ENCODE measurements at places on chromosomes 6 and 20. TPM values are rescaled to one million over a fixed set of nuclear protein-coding genes. Genes with fewer than 3 reads are reported as not detected.
A peak's percentile ranks its signal among the peaks of the same experiment; 100 is the strongest.

DNA sequence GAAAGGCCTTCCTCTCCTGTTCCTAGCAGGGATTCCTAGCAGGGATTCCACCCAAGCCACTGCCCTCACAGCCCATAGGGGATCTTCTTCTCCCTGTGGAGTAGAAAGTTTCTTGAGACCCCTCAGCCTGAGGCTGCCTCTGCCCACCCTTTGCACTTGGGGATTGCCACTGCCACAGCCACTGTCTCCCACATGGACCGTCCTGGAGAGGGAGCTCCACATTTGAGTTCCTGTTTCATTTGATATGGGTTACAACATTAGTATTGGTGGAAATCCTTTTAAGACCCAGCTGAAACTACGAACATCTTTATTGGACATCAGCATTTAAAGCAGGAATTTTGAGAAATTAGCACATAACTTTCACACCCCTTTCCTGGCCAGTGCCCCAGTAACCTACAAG, 25.6 kb downstream of the HLA-G start:
- DNase-seq: no peak

DNA sequence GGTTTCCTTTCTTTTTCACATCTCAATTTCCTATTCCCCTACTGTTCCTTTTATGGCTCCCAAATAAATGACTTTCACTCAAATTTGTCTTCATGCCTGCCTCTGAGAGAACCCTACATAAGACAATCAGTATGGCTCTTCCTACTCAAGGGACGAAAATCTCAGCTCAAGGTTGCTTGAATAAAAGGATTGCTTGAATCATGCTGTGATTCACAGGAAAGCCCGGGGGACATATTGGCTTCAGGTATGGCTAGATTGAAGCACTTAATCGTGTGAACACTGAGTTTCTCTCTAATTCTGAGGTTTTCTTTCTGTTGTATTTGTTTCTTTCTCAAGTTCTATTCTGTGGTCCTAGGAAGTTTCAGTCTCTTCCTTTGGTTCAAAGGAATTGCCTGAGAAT, 140.3 kb upstream of the SULF2 start:
- no peak for DNase-seq

GRCh38 chr6:48486876-48487275, 375.9 kb upstream of the PTCHD4 start:
- DNase-seq: no peak

DNA sequence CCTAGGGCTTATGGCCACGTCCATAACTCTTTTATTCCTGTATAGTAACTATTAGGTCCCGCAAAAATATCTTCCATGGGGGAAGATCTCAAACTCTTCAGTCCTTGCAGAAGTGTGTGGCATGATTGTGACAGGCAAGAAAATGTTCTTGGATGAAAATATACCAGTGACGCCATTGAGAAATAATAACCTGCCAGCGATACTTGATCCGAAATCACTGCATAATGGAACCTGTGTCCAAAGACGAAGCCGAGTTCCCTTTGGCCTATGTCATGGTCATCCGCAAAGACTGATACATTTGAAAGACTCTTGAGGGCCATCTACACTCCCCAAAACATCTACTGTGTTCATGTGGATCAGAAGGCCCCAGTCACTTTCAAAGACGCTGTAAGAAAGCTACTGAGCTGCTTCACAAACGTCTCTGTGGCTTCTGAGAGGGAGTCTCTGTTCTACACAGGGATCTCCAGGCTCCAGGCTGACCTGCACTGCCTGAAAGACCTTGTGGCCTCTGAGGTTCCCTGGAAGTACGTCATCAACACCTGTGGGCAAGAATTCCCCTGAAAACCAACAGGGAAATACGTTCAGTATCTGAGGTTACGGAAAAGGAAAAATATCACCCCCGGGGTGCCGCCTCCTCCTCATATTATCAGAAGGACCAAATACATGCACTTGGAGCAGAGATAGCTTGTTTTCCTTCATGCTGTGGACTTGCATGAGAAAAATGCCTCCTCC, 6.9 kb upstream of the GCNT2 start:
- DNase-seq: no peak

- no peak for DNase-seq
Observed at GRCh38 chr20:57618764-57619050, 1.5 kb downstream of the ZBP1 start.

DNA sequence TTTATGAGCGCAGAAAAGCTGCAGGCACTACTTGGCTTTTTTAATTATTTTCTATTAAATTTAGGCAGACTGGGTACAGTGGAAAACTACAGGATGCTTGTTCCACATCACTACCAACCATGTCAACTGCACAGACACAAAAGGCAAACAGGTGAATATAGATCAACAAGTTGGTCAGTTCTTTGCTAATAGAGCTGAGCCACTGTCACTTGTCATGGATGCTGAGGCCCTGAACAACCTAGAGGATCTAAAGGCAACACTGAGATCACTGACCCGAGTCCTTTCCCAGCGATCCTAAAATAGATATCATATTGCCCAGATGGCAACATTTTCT, 34.5 kb upstream of the FAM83C start:
- no peak for DNase-seq

DNA sequence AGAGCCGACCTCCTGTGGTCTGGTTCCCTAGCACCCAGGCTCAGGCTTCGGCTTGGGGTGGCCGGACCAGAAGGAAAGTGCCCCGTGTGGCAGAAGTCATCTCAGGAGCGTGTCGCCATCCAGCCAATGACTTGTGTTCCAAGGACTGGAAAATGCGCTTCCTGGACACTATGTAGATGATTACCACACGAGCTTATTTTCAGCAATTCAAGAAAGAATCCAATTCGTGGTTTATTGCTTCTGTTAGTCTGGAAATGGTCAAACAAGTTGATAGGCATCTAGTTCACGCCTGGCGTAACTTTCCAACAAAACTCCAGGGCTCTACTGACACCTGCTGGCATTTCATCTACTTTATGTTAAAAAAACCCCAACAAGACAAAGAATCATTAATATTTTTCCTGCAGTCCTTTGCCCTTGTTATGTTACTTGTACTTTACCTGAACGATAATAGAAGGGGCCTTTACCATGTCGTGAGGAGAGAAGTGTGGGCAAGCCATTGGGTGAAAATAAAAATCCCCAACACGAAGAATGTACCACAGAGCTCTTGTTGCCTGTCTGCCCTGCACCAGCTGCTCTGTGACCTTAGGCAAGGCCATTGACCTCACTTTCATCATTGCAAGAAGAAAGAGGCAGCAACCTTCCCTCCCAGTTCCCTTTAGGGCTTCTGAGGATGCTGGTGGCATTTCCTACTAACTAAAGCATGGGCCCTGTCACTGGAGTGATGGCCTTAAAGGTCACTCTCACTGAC, 154.7 kb upstream of the LAMP5 start:
- peak; percentile 37 for DNase-seq

DNA sequence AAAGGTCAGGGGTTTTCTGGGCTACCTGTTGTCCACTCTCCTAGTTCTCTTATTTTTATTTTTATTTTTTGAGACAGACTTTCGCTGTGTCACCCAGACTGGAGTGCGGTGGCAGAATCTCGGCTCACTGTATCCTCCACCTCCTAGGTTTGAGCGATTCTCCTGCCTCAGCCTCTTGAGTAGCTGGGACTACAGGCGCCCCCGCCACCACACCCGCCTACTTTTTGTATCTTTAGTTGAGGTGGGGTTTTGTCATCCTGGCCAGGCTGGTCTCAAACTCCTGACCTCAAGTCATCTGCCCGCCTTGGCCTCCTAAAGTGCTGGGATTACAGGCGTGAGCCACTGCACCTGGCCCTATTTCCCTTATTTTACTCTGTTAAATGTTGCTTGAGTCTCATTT, 149.0 kb downstream of the EYA4 start:
- no peak for DNase-seq

- DNase-seq: no peak
Observed at GRCh38 chr20:61125076-61125475, 127.0 kb upstream of the CDH4 start.

GRCh38 chr20:14454296-14454695, 116.9 kb upstream of the FLRT3 start:
- DNase-seq: no peak

GRCh38 chr6:68252632-68253031, 382.4 kb upstream of the ADGRB3 start:
- no peak for DNase-seq

DNA sequence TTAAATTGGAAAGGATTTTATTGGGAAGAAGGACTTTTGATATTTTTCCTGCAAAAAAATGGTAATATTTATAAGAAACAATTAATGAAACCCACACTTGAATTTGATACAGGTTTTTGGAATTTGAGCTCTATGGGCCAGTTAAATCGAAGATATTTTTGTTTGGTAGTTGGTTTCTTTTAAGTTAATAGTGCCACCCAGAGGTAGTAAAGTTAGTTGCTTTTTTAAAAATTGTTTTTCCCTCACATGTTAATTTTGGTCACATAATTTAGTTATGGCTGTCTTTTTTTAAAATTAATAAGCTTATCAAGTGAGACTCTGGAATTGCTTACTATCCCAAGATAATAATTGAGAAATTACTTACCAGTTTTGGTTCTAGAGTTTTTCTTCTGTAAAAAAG, 7.1 kb downstream of the PRIM2 start:
- no peak for DNase-seq

- DNase-seq: no peak
Observed at GRCh38 chr6:164502833-164503232, 806.6 kb downstream of the C6orf118 start.

- DNase-seq: no peak
Observed at GRCh38 chr6:19849755-19850154, 12.6 kb downstream of the ID4 start.

- no peak for DNase-seq
Observed at GRCh38 chr20:62439218-62439617, 11.9 kb upstream of the RBBP8NL start.

- DNase-seq: peak; percentile 40
Observed at GRCh38 chr20:31543966-31544598, 29.8 kb downstream of the HM13 start.

- DNase-seq: peak; percentile 46
Observed at GRCh38 chr6:80605165-80605989, 498.9 kb downstream of the BCKDHB start.

- no peak for DNase-seq
Observed at GRCh38 chr6:41935685-41936072, 5.9 kb downstream of the CCND3 start.

DNA sequence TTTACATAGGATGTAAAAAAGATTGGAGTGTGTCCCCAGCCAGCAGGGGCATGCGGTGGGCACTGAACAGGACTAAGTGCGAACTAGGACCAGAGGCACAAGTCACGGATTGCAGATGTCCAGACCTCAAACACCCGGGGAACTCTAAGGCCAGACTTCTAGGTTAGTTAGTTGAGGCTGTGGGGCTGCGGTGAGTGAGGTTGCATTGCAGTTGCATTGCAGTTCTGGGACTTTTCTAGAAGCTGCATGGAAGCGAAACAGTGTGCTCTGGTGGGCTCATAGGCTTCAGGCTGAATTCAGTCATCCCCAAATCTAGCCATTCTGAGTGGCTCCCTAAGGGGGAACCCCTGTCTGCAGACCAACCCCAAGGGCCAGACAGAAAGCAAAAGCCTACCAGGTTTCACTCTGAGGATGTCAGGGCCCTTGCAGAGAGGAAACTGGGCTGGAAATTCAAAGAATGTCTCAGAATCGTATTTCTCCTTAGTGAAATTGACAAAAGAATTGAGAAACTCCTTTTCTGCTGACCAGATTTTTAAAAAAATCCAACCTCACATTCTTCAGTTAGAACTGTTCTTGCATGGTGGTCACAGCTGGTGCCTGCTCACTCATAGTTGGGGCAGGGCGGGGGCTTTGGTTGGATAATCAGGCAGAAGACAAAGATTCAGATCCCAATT, 182.8 kb downstream of the ZDHHC14 start:
- no peak for DNase-seq

DNA sequence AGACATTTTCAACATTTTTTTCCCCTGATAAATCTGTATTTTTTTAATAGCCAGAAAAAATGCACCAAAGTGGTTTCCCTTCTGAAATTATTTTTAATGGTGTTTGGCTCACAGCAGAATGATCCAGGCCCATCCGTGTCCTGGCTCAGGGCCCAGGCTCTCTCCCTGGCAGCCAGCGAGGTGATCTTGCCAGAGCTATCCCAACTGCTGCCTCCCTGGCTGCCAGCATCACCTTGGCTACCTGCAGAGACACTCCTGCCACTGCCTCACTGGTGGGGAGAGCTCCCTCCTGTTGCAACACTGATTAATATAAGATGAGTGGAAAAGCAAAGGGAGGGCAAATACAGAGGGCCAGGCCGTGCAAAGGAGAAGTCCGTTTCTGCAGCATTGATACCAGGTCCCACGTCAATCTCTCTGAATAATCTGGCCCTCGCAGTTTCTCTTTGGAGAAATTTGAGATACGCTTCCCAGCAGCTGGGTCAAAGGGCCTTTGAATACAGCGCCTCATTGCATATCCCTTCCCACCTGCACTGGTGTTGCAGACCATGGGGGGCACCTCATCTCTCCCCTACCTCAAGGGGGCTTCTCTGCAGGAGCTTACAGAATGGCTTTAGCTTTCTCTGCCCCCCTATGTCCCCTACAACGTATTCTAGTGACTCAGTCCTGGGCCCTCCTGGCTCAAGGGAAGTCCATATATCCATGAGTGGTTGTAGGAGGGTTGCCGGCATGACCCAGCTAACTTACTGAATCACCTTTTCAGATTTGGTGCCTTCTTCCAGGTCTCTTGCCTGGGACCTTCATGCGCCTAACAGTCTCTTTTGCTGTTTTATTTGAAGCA, 12.8 kb upstream of the DSTN start:
- no peak for DNase-seq

DNA sequence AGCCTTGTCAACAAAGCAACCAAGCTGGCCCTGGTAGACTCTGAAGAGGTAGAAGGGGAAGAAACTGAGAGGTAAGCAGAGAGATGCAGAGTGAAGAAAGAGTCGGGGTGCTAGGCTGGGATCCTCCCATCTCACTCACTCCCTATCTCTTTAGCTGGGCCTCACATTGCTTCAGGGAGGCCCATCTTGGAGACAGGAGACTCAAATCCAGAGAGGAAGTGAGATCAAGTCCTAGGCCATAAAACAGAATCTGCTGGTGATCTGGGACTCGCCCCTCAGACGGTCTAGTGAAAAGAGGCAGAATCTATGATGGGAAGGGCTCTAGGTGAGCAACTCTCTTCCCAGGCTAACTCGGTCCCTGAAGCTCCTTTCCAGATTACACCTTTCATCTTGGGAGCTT, 659 bp upstream of the GUCA1B start:
- no peak for DNase-seq

DNA sequence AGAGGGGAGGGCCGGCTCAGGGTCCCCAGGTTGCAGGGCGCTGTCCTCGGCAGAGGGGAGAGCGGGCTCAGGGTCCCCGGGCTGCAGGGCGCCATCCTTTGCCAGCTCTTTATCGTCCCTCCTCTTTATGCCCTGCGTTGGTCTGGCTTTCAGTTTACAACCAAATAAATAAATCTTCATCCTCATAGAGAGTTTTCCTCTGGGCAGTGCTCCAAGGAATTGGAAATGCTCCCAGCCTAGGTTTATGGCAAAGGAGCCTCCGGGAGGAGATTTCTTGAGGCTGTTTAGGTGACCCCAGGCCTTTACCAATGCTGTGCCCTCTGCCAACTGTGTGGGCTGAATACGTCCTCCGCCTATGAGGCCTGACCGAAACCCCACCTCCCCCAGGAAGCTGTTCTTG, 60.2 kb downstream of the CHMP4B start:
- DNase-seq: no peak

The SFTA2 gene
- 184 TPM for total RNA-seq

The HEY2 gene
- total RNA-seq: 0.64 TPM

The TFAP2A gene
- 77.0 TPM for total RNA-seq

The IPCEF1 gene
- 0.29 TPM for total RNA-seq

The DPPA5 gene
- total RNA-seq: not detected

The CLVS2 gene
- total RNA-seq: not detected

The PSORS1C2 gene
- not detected for total RNA-seq

The MAS1 gene
- not detected for total RNA-seq

The IL17A gene
- not detected for total RNA-seq

The TMC2 gene
- not detected for total RNA-seq

The FAM162B gene
- total RNA-seq: not detected

The FGD2 gene
- 0.19 TPM for total RNA-seq

Data from Calu3 (cell line).